ENCODE measurements at places on chromosomes 5 and 9. TPM values are rescaled to one million over a fixed set of nuclear protein-coding genes. Genes with fewer than 3 reads are reported as not detected.
A peak's percentile ranks its signal among the peaks of the same experiment; 100 is the strongest.

Gene CCNJL
- not detected for total RNA-seq

Gene ORM2
- not detected for total RNA-seq

Gene PCDHGB6
- 0.08 TPM for total RNA-seq

Gene GABRA1
- total RNA-seq, result not detected

DNA sequence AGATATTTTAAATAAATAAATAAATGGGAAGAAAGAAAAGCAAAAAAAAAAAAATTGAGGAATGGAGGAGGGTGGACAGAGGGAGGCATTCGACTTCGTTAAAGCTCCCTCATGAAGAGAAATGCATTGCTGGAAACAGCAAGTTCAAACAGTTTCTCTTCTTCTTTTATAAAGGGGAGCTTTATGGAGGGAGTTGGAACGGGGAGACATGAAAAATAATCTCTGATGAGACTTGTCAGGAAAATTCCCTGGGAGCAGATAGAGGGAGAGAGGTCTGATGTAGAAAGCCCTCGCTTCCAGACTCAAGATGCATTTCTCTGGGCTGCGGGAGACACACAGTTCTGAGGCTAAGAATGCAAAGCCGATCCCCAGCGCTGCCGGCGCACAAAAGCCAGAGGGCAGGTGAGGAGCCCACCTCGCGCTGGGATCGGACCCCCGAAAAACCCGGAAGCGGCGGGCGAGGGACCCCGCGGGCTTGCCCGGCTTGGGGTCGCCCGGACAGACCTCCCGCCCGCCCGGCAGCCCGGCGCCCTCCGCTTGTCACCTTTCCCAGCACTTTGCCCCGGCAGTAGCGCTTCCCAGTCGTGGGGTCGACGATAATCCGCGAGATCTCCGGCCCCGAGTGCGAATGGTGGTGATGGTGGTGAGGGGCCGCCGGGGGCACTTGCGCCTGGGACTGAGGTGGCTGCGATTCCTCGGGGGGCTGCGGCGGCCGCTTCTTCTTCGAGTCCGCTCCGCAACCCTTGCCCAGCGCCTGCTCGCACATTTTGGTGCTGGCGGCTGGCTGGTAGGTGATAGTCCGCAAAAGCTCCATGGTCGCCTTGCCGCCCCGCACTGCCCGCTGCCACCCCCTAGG is 512 bp downstream of the PLK2 start:
- peak; percentile 0 for ATAC-seq

GRCh38 chr9:28967226-28967625 is 1393.9 kb upstream of the C9orf72 start:
- no peak for ATAC-seq

- ATAC-seq, result no peak
Observed at GRCh38 chr5:80930940-80931339, 29.2 kb upstream of the RASGRF2 start.

DNA sequence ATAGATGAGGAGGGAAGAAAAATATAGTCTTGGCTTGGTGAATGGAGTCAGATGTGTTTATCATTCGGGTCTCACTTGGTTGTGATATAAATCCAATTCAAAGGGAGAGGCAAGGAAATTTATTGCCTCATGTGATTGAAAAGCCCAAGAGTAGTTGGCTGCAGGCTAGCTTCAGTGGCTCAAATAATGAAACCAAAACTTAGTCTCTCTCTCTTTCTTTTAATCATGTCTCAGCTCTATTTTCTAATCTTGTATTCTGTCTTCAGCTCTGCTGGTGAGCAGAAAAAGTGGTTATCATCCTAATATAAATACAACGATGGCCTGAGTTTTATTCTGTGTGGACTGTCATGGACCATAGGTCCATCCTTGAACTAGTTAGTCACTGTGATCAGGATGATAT is 234.2 kb upstream of the PPP1R2B start:
- ATAC-seq, result no peak

DNA sequence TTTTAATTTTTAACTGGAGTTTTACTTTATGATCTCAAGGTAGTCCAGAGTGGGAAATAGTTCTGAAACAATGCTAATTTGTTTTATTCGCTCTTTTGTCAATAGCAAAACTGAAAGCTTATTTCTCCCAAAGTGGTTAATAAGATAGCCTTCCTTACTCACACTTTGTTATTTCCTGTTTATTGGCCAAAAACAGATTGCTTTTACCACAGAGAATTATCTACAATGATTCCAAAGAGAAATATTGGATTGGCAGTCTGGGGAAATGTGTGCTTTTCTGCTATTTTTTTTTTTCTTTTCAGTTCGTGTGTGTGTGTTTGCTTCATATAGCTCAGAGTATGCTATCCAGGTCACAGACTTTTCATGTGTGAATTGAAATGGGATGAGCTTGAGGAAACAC is 756.7 kb upstream of the RGMB start:
- ATAC-seq, result no peak

DNA sequence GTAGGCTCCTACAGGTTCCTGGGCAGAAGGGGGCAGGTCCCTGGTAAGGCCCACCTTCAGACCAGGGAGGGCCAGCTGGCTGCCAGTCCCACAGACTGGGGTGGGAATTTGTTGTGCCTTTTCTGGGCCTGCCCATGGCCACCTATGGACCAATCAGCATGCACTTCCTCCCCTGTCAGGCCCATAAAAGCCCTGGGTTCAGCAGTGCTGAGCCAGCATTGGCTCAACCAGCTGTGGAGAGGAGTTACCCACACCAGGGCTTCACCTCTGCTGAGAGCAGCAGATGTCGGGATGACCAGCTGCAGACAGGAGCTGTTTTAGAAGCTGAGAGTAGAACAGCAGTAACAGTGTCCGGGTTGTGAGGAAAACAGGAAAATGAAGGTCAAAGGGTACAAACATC is 373.4 kb upstream of the ACO1 start:
- no peak for ATAC-seq

GRCh38 chr5:119301906-119302305 is 53.9 kb upstream of the TNFAIP8 start:
- no peak for ATAC-seq

- ATAC-seq, result no peak
Observed at GRCh38 chr9:69018737-69019136, 4.8 kb upstream of the PRKACG start.

DNA sequence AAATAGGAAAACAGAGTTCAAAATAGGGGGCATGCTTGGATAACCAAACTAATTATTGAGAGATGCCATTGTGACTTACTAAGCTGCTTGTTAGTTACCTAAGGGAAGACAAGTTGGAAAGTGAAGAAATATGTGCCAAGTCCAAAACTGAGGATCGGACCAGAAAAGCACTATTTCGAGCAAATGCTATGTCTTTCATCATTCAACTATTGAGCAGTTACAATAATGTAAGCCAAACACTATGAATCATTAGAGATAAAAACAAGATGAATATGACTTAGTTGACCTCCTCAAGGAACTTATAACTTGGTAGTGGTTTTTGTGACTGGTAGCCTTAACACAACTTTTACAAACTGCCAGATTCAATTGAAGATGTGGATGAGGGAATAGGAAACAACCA is 240.6 kb upstream of the MPDZ start:
- ATAC-seq, result no peak

- ATAC-seq, result no peak
Observed at GRCh38 chr5:171226864-171227263, 82.2 kb upstream of the TLX3 start.

GRCh38 chr9:116073826-116074225 is 79.8 kb upstream of the PAPPA start:
- no peak for ATAC-seq

DNA sequence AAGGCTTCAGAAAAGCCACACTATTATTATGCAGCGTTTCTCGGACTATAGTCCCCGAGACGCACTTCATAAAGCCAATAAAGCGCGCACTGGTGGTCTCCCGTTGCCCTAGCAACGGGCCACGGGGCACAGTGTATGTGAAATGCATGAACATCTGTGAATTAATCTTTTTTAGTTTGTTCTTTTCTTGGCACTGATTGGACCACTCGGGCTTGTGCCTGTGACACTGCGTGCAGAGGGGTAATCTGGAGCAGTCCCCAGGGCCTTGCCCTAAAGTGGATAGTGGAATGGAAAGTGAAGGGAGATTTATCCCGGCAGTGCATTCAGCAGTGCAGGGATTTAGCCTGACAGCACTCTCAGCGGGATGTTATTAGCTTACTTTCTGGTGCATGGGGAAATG is 92.1 kb downstream of the TLE4 start:
- no peak for ATAC-seq

DNA sequence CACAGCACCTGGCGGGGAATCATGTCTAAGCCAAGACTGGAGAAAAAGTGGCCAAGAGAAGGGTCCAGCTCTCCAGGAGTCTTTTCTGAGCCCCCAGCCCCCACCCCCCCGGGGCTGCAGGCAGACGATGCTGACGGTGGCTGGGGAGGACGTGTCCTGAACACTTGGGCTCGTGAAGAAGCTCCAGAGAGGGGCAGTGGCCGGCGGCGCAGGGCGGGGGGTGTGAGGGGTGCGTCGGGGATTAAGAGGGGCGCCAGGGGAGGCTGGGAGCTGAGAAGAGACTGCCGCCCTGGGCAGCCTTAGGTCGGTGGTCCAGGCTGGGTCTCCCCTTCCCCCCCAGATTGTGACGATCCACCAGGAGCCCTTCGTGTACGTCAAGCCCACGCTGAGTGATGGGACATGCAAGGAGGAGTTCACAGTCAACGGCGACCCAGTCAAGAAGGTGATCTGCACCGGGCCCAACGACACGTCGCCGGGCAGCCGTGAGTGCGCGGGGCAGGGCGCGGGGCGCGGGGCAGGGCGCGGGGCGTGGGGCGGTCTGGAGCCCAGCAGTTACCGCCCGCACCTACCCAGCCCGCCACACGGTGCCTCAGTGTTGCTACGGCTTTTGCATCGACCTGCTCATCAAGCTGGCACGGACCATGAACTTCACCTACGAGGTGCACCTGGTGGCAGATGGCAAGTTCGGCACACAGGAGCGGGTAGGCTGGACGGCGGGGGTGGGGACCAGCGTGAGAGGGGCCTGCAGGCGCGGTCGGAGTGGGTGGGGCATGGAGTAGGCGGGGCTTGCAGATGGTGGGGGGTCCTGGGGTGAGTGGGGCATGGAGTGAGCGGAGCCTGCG is 8.9 kb downstream of the LRRC26 start:
- ATAC-seq, result no peak

GRCh38 chr5:74954919-74955318 is 88.7 kb upstream of the FAM169A start:
- ATAC-seq, result no peak

GRCh38 chr9:113624721-113625120 is 161.2 kb downstream of the RGS3 start:
- no peak for ATAC-seq

DNA sequence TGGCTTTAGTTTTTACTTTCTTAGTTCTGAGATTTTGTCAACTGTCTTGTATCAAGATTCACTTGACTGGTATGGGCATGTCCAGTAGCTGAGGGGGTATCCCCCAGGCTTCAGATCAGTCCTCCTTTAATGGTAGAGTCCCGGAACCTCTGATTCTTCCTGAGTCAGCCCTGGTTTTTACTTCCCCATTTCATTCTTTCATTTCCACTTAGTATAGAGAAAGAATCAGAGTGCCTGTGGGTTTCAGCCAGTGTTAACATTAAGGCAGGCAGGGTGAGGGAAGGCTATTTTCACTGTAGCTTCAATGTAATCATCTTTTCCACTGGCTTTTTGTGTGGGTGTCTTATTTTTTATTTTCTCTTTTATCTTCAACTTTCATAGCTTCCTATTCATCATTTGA is 8.3 kb upstream of the COMMD10 start:
- peak; percentile 96 for ATAC-seq

- ATAC-seq, result no peak
Observed at GRCh38 chr9:134966270-134966669, 48.6 kb upstream of the FCN1 start.

GRCh38 chr9:7844242-7844641 is 44.7 kb upstream of the DMAC1 start:
- no peak for ATAC-seq
